ENCODE measurements at places on chromosomes 2 and 18.
A peak's percentile ranks its signal among the peaks of the same experiment; 100 is the strongest.

- peak; percentile 6 for DNase-seq
Observed at GRCh38 chr18:7789856-7790552, 222.9 kb downstream of the PTPRM start.

- DNase-seq, result peak; percentile 25
Observed at GRCh38 chr18:68439642-68440041, 275.3 kb downstream of the TMX3 start.

DNA sequence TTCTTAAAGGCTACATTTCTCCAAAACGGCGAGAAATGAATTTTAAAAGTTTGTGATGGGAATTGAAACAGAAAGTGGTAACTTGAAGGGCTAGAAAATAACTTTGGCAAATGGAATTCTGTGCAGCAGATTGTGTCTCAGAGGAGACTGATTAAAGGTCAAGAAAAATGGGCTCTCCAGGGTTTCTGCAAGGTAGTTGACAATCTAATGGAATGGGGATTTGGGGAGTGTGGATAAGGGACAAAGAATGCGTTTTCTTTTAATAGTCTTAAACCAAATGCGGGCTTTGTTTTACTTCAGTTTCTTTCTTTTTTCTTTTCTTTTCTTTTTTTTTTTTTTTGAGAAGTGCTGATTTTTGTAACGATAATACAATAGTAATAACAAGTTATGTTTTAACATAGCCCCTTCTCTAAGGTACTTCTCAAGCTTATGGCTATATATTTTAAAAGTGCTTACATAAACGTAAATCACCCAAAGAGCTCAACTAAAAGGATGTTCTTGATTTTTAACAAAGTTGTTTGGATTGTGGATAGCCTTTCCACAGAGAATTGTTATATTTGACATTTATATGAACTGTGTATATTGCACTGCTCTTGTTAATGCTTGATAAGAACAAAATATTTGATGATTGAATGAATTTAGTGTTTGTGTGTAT lies 36.6 kb downstream of the CAMKMT start:
- DNase-seq, result no peak

- DNase-seq, result peak; percentile 13
Observed at GRCh38 chr2:33673937-33674336, 74.8 kb upstream of the FAM98A start.

GRCh38 chr2:43305517-43305916 lies 79.1 kb upstream of the ZFP36L2 start:
- no peak for DNase-seq

DNA sequence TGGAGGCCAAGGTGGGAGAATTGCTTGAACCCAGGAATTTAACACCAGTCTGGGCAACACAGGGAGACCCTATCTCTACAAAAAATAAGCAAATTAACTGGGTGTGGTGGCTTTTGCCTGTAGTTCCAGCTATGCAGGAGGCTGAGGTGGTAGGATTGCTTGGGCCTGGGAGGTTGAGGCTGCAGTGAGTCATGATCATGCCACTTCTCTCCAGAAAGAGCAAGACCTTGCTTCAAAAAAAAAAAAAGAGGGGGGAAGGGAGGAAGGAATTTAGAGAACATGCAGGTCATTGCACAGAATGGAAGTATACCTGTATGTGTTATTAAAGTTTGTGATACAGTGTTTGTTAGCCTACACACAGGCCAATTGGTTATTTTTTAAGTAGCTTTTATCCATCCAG lies 25.8 kb downstream of the PKP4 start:
- no peak for DNase-seq

DNA sequence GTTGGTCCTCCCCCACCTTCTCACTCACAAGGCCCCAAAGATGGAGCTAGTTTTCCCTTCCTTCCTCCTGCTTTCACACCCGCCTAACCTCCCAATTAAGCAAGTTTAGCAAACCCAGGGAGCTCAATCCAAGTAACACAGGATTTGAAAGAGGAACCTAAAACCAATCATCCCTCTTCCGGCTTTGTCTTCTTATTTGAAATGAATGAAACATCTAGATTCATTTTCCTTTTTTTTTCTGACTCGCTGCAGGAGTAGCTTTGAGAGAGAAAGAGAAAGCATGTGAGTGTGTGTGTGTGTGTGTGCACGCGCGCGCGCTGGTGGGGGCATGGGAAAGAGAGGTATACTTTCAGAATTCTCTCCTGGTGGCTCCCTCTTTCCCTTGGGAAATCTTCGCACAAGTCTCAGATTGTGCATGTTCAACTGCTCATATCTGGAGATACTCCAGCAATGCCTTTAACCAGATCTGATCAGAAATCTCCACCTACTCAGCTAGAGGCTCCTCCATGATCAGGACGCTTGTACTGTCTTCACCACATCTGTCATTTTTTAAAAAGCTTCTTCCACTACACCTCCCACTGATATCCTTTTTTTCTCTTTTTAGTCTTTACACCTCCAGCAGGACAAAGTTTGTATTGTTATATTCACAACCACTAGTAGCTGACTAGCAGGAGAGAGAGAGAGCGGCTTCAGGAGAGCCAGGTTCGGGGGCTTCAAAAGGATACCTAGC lies 1.7 kb downstream of the SLC8A1 start:
- peak; percentile 72 for DNase-seq

DNA sequence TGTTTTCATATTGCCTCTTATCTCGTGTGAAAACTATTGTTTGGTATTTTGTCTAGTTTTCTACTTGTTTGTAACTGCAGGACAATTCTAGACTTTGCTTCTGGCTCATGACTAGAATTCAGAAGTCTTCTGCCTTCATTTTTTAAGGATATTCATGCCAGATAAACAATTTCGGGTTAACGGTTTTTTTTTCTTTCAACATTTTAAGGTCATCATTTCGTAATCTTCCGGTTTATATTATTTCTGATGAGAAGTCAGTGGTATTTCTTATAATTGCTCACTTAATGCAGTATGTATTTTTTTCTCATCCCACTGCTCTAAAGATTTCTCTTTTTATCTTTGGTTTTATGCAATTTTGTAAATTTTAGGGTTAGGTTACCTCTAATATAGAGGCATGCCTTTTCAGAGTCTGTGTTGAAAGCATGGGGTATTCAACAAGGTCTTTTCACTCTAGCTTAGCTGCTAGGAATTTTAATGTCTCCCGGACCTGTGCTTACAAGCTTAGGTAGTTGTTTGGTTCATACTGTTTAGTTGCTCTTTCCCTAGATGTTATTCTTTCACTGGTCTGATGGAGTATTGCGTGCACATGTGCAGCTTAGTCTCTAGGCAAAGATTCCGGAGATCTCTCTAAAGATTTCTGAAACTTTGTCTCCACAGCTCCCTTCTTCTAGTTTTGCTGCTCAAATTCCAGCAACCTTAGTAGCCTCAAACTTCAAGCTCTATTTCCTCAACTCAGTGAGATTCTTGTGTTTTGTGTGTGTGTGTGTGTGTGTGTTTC lies 198.1 kb downstream of the MCFD2 start:
- no peak for DNase-seq

DNA sequence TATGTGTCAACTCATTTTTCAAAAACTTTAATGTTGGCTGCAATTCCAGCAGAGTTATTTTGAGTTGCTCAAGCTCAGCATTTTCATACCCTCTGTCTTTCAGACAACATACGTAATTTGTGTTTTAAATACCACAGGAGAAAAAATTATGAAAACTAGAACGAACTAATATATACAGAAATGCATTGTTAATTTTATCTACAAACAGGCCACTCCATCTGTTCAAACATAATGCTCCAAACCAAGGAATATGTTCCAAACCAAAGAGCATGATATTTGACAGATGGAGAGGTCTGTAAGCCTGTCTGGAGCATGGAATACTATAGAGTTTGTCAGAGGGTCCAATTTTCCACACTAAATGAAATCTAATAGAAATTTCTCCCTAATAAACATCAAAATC lies 536.2 kb upstream of the FSIP2 start:
- DNase-seq, result peak; percentile 17

- no peak for DNase-seq
Observed at GRCh38 chr2:28636491-28636890, 115.1 kb upstream of the PPP1CB start.

GRCh38 chr2:177314722-177315264 lies 50.3 kb upstream of the NFE2L2 start:
- DNase-seq, result no peak

DNA sequence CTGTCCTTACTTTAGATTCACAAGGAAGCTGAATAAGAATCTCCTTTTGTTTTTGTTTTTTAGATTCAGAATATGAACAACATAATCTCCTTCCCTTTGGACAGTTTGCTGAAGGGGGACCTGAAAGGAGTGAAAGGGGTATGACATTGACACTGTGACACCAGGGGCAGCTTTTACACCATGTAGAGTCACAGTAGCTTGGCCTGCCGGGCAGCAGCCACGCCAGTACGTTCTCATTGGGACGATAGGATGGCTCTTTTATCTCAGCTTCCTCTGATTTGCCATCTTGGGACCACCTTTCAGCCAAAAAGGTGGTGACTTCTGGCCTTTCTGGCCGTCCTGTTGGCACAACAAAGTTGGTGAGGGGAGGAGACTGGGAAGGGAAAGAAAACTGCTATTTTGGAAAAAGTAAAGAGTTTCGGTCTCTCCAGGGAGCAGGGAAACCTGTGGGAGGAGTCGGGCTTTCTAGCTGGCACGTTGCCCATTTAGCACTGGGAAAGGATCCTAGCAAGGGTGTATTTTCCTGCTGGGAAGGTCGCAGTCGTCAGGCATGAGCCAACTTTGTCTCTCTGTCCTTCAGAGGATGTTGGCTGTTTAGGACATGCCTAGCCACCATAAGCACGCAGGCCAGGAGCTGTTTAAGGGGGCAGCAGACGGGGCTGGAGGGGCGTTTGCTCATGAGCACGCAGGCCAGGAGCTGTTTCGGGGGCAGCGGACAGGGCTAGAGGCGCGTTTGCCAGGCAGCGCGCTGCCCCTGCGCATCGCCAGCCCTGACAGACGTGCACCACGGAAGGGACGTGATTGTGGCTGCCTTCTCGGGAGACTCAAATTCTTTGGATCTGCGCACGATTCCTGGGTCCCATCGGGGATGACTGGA lies 104.6 kb downstream of the ITGB1BP1 start:
- DNase-seq, result no peak

DNA sequence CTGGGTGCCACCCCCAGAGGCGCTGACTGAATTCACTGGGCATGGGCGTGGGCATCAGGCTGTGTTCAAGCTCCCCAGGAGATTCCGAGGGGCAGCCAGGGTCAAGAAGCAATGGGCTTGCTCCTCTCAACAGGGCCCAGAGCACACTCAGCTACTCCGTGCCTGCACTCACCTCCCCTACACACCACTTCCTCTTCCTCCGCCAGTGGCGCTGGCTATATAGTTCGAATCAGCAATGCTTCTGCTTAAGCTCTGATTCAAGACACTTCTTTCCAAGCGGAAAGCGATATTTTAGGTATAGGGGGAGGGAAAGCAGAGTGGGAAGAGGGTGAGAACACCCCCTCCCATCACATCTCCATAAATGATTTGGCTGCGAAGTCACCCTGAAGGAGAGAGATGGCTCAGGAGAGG lies 42.1 kb downstream of the CRACDL start:
- DNase-seq, result no peak

DNA sequence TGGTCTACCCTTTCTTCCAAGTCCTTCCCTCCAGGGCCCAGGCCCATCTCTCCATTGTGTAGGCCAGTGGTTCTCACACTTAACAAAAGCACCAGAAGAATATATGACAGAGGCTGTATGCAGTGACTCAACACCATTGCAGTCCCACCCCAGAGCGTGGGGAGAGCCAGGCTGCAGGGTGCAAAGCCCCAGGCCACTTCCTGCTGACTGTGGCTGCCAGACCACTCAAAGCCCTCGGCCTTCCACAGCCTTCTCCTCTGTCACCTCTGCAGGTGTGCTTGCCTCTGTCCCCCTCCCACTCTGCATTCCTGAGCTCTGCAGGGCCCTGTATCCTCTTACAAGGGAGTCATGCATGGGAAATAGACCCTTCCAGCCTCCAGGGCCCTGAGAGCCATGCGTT lies 40.4 kb upstream of the ARHGEF4 start:
- DNase-seq, result no peak

- no peak for DNase-seq
Observed at GRCh38 chr18:31325051-31325450, 7.1 kb downstream of the DSG1 start.

GRCh38 chr2:17181051-17181752 lies 337.0 kb downstream of the RAD51AP2 start:
- peak; percentile 12 for DNase-seq

DNA sequence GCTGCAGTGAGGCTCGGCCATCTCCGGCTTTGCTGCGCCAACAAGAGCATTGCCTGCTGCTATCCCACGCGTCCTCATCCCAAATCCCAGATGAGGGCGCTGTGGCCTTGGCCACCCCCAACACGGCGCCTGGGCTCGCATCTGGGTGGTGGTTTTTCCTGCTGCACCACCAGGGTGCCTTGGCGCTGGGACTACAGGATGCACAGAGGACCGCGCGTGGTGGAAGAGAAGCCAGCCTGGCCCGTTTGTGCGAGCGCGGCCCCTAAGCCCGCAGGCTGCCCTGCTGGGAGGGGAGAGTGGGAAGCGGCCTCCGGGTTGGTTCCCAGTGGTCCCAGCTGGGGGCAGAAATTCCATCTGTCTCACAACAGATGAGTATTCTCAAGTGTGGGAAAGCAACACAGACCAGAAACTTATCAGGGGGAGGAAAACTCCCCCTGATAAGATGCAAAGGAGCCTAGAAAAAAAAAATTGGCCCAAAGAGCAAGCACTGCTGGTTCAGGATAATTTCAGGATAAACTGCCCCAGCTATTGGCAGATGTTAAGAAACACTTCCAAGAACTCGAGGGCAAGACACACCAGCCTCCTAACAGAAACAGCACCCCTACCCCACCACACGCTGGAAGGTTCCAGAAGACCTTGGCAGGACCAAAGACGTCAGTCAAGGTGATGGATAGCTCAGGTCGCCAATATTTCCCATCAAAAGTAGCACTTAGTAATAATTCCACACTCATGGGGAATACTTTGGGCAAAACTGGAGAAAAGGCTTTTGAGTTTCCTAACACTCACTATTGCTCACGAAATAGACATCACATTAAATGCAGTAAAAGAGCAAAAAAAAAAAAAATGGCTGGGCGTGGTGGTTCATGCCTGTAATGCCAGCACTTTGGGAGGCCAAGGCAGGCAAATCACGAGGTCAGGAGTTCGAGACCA lies 152.1 kb downstream of the PXDN start:
- peak; percentile 97 for DNase-seq

DNA sequence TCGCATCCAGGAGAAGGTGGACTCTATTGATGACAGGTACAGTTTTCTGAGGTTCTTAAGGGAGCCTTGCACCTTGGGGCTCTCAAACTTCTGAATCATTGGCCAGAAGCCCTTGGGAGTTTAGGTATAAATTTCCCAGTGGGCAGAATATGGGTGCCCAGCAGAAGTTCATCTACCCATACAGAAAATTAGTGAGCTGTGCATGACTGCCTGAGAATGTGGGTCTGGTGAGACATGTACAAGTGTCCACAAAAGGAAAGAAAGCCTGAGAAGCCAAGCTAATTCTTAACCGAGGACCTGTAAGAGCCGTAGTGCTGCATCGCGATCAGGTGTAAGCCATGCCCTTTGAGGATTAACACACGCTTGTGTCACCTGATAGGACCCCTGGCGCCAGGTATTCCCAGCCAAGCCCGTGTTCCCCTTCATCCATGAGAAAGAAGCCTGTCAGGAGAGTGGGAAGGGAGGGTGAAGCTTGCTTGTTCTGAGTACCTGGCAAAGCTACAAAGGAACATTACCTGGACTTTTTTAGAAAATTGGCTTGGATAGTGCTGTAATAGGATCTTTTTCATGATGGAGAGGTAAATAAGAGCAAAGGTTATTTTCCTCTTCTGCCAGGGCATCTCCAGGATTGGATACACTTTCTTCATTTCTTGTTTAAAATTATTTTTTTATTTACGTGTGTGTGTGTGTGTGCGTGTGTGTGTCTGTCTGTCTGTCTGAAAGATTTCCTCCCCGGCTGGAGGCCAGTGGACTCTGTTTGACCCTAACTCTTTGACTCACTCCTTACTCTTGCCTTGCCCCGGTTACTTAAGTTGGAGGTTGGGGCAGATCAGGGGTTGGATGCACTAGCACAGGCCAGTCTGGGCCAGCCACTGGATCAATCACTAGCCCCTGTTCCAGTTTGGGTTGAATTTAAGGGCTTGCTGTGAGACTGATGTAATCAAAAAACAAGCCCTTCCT lies 90.4 kb upstream of the EML6 start:
- no peak for DNase-seq

All from NCI-H524 (cell line).